ENCODE measurements at places on chromosomes 4 and X.

GRCh38 chr4:80069837-80070731 lies 2.9 kb downstream of the ANTXR2 start:
- DNase-seq = no peak

DNA sequence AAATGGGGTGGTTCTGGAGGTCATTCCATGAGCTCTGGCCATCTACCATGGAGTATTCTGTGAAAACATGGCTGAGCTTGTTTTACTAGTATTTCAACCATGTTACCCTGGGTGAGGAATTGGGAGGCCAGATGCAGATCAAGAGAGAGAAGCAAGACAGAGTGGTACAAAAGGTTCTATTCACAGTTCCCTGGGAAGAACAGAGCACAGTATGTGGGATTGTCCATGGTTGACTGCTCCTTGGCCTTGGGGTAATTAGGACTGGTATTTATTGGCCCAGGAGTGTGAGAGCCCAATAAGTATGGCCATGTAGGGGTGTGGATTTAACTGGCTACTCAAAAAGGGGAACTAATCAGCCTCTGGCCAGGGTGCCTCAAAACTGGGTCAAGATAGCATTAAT lies 239.7 kb upstream of the GATB start:
- no peak for DNase-seq

DNA sequence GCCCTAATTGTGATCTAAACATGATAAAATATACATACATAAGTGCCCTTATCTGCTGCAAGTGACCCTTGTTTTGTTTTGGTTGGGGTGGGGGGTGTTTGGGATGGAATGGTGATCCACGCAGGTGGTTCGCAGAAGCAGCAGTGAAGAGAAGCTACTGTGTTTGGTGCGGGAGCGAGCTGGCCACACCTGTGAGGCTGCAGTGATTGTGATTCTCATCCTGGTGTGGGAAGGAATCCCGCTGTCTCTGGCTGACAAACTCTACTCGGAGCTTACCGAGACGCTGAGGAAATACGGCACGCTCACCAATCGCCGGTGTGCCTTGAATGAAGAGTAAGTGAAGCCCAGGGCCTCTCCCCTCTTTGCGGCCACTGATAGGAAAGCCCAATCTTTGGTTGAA lies 96.8 kb downstream of the TET2 start:
- DNase-seq = no peak

DNA sequence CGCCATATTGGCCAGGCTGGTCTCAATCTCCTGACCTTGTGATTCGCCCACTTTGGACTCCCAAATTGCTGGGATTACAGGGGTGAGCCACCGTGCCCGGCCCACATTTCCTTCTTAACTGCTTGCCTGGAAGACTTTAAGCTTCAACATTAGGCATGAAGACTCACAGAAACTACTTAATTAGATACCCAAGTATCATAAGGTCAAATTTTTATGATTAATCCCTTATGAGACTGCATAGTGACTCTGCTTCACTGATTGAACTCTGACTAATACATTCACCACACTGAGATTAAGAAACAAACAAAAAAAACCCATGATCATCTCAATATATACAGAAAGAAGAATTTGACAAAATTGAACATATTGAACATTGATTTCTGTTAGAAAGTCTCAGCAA lies 87.4 kb upstream of the KCTD8 start:
- no peak for DNase-seq

GRCh38 chr4:151901631-151902030 lies 140.8 kb upstream of the GATB start:
- no peak for DNase-seq
